ENCODE measurements at places on chromosomes 11 and 22.

DNA sequence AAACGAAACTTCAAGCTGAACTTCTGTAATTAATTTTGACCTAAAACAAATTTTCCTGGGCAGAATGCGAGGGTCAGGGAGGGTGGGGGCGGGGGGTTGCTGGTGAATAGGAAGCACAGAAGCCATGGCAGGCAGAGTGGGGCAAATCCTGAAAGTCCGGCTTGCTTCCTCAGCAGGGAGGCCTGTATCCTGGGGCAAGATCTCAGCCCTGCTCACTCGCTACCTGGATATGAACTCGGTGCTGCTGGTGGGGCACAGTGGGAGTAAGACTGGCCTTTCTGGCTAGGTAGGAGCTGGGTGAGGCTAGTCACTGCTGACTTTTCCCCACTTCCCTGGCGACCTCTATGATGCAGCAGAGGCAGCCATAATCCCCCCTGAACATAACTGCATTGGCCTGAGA lies 168.9 kb upstream of the CHORDC1 start:
- H3K27ac ChIP-seq = no peak overlapping the region
- H3K4me1 ChIP-seq = no peaks in the 10 kb centered on the region
- H3K4me3 ChIP-seq = no peak overlapping the region
- no peaks in the 10 kb centered on the region for H3K36me3 ChIP-seq
- H3K27me3 ChIP-seq = no peaks in the 10 kb centered on the region

GRCh38 chr11:122178795-122179194 lies 62.8 kb upstream of the BLID start:
- H3K27ac ChIP-seq = peak overlapping the region; percentile 89
- H3K36me3 ChIP-seq = peaks cover 44% of the 10 kb centered on the region
- H3K4me3 ChIP-seq = peak overlapping the region; percentile 89

GRCh38 chr11:117197516-117198456 lies 1.4 kb upstream of the TAGLN start:
- no peaks in the 10 kb centered on the region for H3K27me3 ChIP-seq
- H3K4me1 ChIP-seq = peaks cover 27% of the 10 kb centered on the region
- peak overlapping the region; percentile 87 for H3K4me3 ChIP-seq
- no peaks in the 10 kb centered on the region for H3K36me3 ChIP-seq
- peak overlapping the region; percentile 53 for H3K27ac ChIP-seq

GRCh38 chr22:47997612-47998011 lies 1235.2 kb downstream of the TBC1D22A start:
- H3K27ac ChIP-seq = no peak overlapping the region
- H3K36me3 ChIP-seq = no peaks in the 10 kb centered on the region
- no peak for DNase-seq

DNA sequence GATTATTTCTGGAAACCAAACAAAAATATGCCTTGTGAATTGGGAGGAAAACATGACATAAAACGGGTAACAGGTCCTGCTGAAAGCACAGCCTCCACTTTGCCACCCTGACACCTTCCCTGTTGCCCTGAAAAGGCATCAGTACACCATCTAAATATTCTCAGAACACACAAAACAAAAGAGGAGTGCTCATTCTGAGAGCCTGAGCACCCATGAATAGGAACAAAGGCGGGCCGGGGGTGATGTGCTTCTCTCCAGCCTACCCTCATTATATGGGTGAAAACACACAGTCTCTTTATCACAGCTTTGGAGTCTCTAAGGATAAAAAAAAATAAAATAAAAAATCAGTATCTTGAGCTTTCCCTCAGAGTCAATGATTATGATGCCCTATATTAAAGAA lies 19.7 kb downstream of the SCUBE2 start:
- no peak overlapping the region for H3K4me3 ChIP-seq
- no peaks in the 10 kb centered on the region for H3K4me1 ChIP-seq
- no peaks in the 10 kb centered on the region for H3K36me3 ChIP-seq
- no peak for DNase-seq
- no peak overlapping the region for H3K27ac ChIP-seq
- no peaks in the 10 kb centered on the region for H3K27me3 ChIP-seq

- no peaks in the 10 kb centered on the region for H3K27me3 ChIP-seq
- peaks cover 22% of the 10 kb centered on the region for H3K4me1 ChIP-seq
- H3K27ac ChIP-seq = no peak overlapping the region
- peak; percentile 17 for DNase-seq
- H3K4me3 ChIP-seq = no peak overlapping the region
- H3K36me3 ChIP-seq = no peaks in the 10 kb centered on the region
These were observed 19.4 kb upstream of the APLP2 start for GRCh38 chr11:130050257-130050656.

GRCh38 chr11:130165601-130166456 lies 6.2 kb downstream of the ST14 start:
- H3K36me3 ChIP-seq = no peaks in the 10 kb centered on the region
- H3K4me1 ChIP-seq = peaks cover 20% of the 10 kb centered on the region
- H3K4me3 ChIP-seq = no peak overlapping the region
- peak overlapping the region; percentile 38 for H3K27ac ChIP-seq
- DNase-seq = no peak

- no peak overlapping the region for H3K27ac ChIP-seq
- H3K27me3 ChIP-seq = no peaks in the 10 kb centered on the region
These were observed 133.4 kb downstream of the TEAD1 start for GRCh38 chr11:12807621-12808020.

DNA sequence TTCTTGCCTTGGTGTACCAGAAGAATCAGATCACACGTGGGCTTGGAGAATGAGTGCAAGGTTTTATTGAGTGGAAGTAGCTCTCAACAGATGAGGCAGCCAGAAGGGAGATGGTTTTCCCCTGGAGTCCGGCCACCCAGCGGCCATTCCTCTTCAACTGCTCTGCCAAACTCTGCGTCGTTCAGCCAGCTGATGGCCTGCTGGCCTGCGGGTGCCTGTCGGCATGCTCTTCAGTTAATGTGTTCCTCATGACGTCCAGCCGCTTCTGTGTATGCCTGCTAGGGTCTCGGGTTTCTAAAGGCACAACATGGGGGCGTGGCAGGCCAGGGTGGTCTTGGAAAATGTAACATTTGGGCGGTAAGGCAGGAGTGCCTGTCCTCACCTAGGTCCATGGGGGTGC lies 487.9 kb upstream of the LRRC4C start:
- no peak for DNase-seq
- H3K4me1 ChIP-seq = no peaks in the 10 kb centered on the region
- H3K27ac ChIP-seq = no peak overlapping the region
- no peaks in the 10 kb centered on the region for H3K36me3 ChIP-seq

DNA sequence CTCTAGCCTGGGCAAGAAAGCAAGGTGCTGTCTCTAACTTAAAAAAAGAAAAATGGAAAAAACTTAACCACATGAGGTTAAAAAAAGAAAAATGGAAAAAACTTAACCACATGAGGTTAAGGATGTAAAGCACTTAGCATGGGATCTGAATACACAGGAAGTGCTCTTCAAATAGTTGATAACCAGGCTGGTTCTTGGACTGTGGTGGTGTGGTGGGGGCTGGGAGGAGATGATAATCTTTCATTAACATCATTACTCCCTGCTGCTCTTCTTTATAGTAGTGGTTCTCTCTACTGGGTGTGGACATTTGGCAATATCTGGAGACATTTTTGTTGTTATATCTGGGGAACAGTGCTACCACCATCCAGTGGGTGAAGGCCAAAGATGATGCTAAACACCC lies 88.4 kb downstream of the TTC17 start:
- H3K27me3 ChIP-seq = no peaks in the 10 kb centered on the region
- no peak overlapping the region for H3K27ac ChIP-seq
- DNase-seq = no peak

- DNase-seq = no peak
- no peaks in the 10 kb centered on the region for H3K36me3 ChIP-seq
- H3K27me3 ChIP-seq = peaks cover 37% of the 10 kb centered on the region
These were observed 982.1 kb downstream of the NTM start for GRCh38 chr11:132352497-132352896.

DNA sequence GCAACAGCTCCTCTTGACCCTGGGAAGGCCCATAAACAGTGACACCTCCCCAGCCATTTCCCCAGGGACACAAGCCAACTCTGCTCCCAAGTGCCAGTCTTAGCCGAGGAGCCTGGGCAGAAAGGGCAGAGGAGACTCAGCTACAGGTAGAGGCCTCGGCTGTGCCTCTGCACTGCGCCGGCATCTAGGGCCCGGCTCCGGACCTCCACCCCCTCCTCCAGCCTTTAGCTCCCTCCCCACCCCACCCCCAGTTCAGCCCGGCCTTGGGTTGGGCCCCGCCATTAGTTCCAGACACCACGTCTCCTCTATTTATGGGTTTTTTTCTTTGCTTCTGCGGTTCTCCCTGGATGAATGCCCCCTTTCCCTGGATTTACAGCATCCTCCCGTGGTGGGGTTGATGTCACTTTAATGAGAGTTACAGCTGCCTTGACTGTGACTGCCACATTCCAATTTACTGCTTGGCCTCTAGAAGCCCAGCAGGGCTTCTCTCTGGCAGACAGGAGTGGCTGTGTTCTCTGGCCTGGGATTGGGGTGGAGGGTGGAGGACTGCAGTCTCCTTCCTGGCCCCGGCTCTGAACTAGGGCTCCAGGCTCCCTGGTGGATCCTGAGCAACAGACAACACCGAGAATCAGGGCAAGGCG lies 13.5 kb upstream of the OAF start:
- H3K36me3 ChIP-seq = no peaks in the 10 kb centered on the region
- no peaks in the 10 kb centered on the region for H3K27me3 ChIP-seq
- H3K4me1 ChIP-seq = no peaks in the 10 kb centered on the region
- H3K27ac ChIP-seq = no peak overlapping the region
- peak; percentile 48 for DNase-seq

- H3K4me1 ChIP-seq = no peaks in the 10 kb centered on the region
- no peak for DNase-seq
- H3K4me3 ChIP-seq = no peak overlapping the region
- H3K27me3 ChIP-seq = no peaks in the 10 kb centered on the region
- H3K36me3 ChIP-seq = no peaks in the 10 kb centered on the region
These were observed 93.6 kb upstream of the ISX start for GRCh38 chr22:34972191-34972897.

GRCh38 chr22:37079668-37080171 lies 28.2 kb downstream of the KCTD17 start:
- H3K27me3 ChIP-seq = peaks cover 16% of the 10 kb centered on the region
- peak; percentile 59 for DNase-seq
- no peaks in the 10 kb centered on the region for H3K4me1 ChIP-seq
- H3K27ac ChIP-seq = no peak overlapping the region
- no peak overlapping the region for H3K4me3 ChIP-seq

DNA sequence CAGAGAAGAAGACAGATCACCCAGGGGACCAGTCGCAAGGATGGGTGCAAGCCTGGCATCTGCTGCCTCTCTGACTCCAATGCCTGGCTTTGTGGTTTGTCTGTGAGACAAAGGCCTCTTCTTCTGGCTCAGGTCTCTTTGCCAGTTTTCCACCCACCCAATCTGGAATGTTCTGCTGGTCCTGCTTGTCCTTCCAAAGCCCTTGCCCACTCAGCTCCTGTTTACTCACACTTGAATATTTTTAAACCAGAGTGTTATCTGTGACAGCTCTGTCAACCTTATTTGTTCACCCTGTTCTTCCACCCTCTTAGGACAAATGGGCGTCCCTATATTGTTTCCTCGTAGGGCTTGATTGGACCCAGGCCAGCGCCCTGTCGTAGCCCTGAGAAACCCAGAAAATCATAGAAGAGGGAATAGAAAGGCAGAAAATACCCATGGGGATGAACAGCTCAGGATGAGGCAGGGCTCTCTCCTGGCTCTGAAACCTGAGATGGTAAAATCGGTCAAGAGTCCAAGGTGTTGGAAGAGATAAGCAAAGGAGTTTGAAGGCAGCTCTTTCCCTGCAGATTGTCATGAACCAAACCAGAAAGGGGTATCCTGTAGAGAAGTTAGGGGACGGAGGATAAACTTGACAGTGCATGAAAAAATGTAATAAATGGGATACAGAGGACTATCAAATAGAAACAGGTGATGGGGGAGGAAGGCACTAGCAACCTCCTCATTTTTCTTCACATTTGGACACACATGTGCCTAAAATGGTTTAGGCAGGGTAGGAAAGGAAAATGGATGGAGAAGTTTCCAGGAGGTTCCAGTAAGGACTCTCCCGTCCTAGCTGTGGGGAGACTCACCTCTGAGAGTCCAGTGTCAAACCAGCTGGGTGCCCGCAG lies 651 bp downstream of the CRYAB start:
- H3K4me3 ChIP-seq = peak overlapping the region; percentile 65
- H3K36me3 ChIP-seq = 0 out of 2 replicates have a peak, but pooled peaks cover 6% of the 10 kb centered on the region
- no peaks in the 10 kb centered on the region for H3K27me3 ChIP-seq
- peaks cover 38% of the 10 kb centered on the region for H3K4me1 ChIP-seq
- H3K27ac ChIP-seq = peak overlapping the region; percentile 95

DNA sequence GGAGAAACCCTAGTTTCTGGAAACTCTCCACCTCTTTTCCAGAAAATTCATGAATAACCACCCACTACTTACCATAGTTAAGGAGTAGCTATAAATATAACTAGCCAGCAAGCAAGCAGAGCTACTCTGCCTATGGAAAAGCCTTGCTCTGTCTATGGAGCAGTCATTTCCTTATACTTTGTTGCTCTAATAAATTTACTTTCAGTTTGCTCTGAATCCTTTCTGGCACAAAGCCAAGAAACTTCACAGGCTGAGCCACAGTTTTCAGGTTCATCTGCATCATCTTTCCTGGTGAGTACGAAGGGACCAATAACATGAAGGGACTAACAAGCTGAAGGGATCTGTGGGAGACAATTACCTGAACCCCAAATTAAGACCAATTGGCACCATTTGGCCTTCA lies 4.6 kb downstream of the OR4C45 start:
- no peak for DNase-seq
- H3K4me1 ChIP-seq = no peaks in the 10 kb centered on the region
- H3K4me3 ChIP-seq = no peak overlapping the region
- H3K36me3 ChIP-seq = no peaks in the 10 kb centered on the region
- no peak overlapping the region for H3K27ac ChIP-seq
